ENCODE measurements at places on chromosomes 2 and 18.
A peak's percentile ranks its signal among the peaks of the same experiment; 100 is the strongest.

- DNase-seq = no peak
Observed at GRCh38 chr18:76486038-76486437, 9.0 kb downstream of the ZNF516 start.

DNA sequence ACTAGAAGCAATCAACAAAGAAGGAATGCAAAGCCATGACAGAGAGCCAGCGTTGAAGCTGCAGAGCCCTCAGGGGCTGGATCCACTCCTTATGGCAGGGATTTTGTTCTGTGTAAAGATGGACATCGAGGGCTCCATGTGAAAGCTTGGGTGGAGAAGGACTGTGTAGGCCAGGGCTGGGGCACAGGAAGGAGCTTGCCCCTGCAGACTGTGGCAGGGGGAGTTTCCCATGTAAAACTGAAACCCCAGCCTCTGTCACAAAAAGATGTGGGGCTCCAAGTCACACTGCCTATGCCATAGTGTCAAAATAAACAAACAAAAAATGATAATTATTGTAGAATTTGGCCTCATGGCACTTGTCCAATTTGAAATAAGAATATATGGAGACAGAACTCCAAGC lies 408.7 kb upstream of the HS6ST1 start:
- DNase-seq = no peak

GRCh38 chr2:217972490-217972889 lies 30.3 kb downstream of the TNS1 start:
- peak; percentile 57 for DNase-seq

DNA sequence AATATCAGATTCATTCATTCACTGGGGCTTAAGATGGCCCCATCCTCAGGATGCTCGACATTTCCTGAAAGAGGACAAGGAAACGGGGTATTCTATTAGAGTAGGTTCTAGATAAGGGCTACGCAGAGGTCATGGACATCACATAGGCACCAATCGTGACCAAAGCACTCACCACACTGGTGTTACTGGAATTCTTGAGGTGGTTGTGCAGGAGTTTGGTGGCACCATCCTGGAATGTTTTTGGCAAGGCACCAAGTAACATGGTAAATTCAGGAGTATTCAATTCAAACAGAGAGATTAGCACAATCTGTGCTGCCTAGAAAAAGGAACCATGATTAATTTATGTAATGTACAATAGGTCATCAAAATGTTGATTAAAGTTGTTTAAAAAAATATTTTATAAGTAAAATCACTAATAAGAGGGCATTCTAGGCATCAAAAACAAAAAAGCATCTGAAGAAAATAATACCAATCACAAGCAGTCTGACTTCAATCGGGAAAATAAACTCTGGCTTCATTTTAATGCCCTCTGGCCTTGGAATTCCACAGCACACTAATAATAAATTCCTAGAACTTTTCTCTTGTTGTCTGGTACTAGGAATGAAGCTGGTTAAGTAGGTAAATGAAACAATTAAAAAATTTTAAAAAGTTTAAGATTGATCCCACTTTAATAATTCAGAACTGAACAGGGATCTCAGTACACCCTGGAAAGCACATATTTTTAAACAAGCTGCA lies 102.8 kb upstream of the TFCP2L1 start:
- DNase-seq = no peak

- DNase-seq = no peak
Observed at GRCh38 chr2:190432567-190433231, 24.5 kb downstream of the MFSD6 start.

GRCh38 chr2:241496904-241497877 lies 11.2 kb downstream of the STK25 start:
- no peak for DNase-seq

DNA sequence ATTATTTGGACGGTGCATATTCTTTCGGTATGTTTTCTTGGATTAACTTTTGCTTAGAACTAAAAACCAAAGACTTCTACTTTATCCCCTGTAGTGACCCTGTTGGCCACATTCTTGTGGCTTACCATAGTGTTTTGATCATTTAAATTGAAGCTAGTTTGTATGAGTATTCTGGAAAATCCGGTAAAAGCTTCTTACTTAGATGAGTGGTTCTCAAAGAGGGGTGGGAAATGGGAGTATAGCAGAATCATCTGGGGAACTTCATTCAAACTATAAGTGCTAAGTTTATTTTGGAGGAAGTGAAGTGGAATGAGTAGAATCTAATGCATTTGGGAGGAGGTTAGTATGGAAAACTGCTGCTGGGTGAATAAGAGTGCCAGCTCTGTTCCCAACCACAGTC lies 3.8 kb downstream of the PPP1CB start:
- no peak for DNase-seq

DNA sequence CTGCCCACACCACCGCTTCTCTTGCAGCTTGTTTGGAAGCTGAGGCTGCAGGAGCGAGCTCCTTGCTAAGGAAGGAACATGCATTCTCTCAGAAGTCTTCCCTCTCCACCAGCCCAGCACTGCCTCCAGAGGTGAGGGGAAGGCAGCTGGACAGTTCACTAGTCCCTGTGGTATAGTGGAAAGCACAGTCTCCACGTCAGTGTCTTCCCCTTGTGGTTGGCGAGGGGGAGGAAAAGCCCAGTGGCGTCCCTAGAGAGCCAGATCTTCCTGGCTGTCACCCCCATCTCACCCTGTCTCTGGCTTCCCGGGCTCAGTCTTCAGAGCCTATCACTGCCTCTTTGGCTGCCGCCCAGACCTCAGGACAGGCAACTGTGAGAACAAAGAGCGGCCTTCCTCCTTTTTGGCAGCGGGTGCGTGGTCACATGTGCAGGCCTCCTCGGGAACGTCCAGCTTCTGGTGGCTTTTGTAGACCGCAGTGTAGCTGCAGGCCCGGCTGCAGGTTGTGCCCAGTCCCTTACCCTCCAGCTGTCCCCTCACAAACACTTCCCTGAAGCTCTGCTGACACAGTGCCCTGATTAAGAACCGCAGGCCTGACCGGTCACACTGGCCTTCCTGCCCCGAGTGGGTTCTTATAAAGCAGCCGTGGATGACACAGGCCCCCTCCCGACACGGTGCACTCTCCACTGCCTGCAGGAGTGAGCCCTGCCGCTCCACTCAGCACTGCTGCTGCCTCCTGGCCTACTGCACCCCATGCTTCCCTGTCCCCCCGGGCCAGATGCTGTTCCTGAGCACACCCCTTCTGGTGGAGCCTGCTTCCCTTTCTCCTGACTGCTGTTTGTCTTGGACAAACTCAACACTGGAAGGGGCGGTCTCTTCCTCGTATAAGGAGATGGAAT lies 90.9 kb downstream of the RNF144A start:
- DNase-seq = peak; percentile 88

GRCh38 chr2:26274058-26274613 lies 29.4 kb downstream of the HADHB start:
- DNase-seq = peak; percentile 67

DNA sequence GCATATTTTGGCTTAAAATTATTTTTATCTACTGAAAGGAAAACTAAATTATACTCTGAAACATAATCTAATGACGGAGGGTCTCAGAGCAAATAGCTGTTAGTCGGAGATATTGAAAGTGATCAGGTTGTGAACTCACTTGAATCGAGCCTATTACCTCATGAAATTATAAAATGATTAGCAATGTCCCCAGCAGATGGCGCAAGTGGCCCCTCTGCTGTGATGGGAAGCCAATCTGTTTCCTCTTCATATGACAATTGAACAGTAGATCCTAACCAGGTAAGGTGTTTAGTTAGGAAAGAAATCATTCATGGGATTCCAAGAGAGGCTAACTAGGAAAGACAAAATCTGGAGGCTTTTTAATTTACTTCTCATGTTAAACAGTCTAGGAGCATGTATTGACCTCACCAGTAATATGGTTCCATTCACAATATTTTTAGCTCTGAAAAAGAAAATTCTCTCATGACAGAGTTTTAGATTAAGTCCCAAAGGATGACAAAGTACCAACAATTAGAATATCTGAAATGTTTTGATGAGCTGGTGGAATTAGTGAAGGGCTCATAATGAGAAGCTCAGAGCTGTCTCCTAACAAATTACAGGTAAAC lies 29.9 kb upstream of the MPPE1 start:
- peak; percentile 79 for DNase-seq

- no peak for DNase-seq
Observed at GRCh38 chr2:191059308-191059707, 45.3 kb upstream of the STAT1 start.

DNA sequence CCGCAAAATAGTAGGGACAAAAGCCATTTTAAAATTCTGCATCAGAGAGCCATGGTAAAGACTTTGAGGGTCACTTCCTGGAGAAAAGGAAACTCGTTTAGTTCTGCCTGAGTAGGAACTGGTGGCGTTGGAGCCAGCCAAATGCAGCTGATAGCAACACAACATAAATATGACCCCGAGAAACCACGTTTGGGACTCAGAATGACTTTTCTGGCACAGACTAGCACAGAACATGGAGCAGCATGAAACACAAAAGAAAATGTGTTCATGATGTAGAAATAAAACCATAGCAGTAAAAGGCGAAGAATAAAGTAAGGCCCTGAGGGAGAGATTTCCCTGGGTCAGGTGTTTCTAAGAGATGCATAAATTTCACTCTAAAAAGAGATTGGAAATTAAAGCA lies 149.2 kb upstream of the KLHL29 start:
- peak; percentile 91 for DNase-seq

- no peak for DNase-seq
Observed at GRCh38 chr2:655626-656025, 21.6 kb downstream of the TMEM18 start.

DNA sequence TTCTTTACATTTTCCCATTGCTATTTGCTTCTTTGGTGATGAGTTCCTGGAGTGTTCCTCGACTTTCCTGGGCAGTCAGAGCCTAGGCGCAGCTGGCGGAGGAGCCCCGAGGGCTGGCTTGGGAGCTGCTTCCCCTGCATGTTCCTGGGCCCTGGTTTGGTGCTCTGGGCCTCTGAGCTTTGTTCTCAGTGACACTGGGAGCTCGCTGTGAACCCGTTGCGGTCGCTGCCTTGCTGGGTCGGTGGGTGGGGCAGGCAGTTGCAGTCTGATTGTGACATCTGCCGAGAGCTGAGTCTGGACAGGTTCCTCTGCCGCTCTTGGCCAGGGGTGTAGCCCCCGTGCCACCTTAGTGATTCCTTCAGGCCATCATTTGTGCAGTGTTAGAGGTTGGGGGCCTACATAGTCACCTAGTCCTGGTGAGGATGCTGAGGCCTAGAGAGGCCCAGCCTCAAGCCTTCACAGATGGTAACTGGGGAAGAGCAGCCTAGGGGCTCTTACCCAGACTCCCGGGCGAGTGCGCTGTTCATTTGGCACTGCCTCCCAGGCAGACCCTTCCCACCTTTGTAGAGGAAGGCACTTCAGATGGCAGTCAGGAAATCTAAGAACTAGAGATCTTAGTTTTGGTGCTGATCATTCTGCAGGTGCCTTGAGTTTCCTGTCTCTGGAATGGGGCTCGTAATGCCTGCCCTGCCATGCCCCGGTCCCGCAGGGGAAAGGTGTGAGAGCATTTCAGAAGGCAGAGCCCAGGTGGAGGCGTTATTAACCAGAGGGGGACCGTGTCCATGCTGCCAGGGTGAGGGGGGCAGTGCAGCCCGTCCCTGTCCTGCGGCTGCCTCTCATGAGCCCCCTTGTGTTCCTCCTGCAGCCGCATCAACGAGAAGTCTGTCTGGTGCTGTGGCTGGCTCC lies 8.4 kb downstream of the ASB1 start:
- no peak for DNase-seq
